Hepatocyte (in vitro differentiated cells): ENCODE measurements at places on chromosomes 6 and 20.

- peak overlapping the region; percentile 8 for H3K27ac ChIP-seq
- DNase-seq = no peak
- H3K4me3 ChIP-seq = no peak overlapping the region
- H3K27me3 ChIP-seq = no peaks in the 10 kb centered on the region
- no peaks in the 10 kb centered on the region for H3K36me3 ChIP-seq
- H3K4me1 ChIP-seq = peaks cover 16% of the 10 kb centered on the region
Measured at GRCh38 chr6:16670183-16670582, 91.1 kb downstream of the ATXN1 start.

DNA sequence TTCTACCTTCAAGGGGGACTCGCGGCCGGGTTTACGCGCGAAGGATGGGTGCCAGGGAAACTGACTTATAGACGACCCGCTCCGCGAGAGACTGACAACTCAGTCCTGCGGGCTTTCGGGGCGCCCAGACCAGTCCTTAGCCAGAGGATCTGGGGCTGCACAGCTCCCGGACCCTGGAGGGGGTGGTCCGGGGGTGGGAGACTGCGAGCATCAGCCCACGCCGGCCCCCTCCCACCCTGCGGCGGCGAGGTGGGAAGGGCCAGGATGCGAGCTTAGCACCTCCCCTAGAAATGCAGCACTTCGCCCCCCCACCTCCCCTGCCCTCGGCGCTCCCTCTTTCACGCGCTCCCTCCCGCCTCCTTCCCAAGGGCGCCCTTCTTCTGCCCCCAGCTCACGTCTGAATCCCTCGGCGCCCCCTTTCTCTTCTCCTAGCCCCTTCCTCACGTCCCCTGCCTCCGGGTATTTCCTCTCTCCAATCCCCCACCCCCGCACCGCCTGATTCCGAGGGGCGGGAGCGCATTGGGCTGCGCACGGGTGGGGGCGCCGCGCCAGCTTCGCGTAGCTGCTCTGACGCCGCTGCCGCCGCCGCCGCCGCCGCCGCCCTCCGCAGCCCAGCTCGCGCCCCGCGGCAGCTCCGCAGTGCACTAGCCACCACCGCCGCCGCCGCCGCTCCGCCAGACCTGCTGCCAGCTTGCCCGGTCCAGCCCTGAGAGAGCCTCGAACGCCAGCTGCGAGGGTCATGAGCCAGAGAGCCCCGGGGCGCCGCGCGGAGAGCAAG, at the start of gene SLC32A1:
Gene SLC32A1, plus strand, starts transcription at position 639 of the 778 bp plus-strand sequence. CDS start 239 bp downstream, outside the sequence.
- H3K36me3 ChIP-seq = no peaks in the 10 kb centered on the region
- peaks cover 99% of the 10 kb centered on the region for H3K27me3 ChIP-seq
- H3K27ac ChIP-seq = no peak within 1 kb of the TSS
- peak; percentile 34 for DNase-seq
- H3K4me3 ChIP-seq = no peak within 1 kb of the TSS

DNA sequence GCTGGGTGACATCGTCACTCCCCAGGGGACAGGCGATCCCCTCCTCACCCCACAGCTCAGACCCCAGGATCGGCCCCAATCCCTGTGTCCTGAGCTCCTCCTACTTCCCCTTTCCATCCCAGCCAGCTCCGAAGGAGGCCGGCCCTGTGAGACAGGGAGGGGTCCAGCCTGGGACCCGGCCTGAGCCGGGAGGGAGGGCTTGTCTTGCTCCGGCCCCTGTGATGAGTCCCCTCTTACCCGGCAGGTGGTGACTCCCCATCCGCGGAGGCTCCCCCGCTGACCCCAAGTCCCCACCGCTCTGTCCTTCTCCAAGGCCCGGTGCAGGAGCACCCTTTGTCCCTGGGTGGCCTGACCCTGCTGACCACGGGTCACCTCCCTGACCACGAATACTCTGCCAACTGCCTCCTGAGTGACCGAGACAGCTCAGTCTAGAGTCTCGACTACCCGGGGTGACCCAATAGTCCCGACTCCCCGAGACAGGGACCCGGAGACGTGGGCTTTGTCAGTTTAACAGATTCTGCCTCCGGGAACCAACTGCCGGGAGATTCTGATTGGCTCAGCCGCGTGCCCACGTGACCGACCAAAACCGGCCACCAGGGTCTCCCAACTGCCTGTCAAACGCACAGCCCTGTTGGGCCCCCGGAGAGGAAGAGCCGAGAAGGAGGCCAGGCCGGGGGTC, 187.4 kb upstream of the PROKR2 start:
- no peaks in the 10 kb centered on the region for H3K36me3 ChIP-seq
- H3K4me3 ChIP-seq = no peak overlapping the region
- no peaks in the 10 kb centered on the region for H3K27me3 ChIP-seq
- no peaks in the 10 kb centered on the region for H3K4me1 ChIP-seq
- no peak for DNase-seq

DNA sequence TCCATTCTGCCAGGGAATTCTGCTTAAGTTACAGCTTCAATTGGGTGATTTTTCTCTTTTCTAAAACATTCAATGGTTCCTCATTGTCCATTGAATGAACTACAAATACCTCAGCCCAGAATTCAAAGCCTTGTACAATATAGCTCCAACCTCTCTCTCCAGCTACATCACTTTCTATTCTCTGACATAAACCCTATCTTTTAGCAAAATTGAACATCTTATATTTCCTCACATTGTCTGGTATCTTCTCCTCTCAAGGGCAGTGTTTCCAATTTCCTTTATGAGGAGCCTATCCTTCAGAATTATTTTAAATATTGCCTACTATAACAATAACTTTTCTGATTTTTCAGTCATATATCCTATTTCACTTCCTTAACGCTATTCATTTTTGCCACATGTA, 203.6 kb upstream of the RNF217 start:
- H3K4me1 ChIP-seq = no peaks in the 10 kb centered on the region
- no peaks in the 10 kb centered on the region for H3K27me3 ChIP-seq
- no peaks in the 10 kb centered on the region for H3K36me3 ChIP-seq
- no peak overlapping the region for H3K27ac ChIP-seq
- no peak for DNase-seq
- H3K4me3 ChIP-seq = no peak overlapping the region

GRCh38 chr6:139248911-139249310, 42.9 kb downstream of the TXLNB start:
- no peaks in the 10 kb centered on the region for H3K27me3 ChIP-seq
- no peaks in the 10 kb centered on the region for H3K36me3 ChIP-seq
- no peak overlapping the region for H3K27ac ChIP-seq
- DNase-seq = no peak

GRCh38 chr6:155850408-155850841, 394.8 kb upstream of the NOX3 start:
- no peaks in the 10 kb centered on the region for H3K27me3 ChIP-seq
- no peaks in the 10 kb centered on the region for H3K36me3 ChIP-seq
- no peak for DNase-seq
- no peak overlapping the region for H3K27ac ChIP-seq

DNA sequence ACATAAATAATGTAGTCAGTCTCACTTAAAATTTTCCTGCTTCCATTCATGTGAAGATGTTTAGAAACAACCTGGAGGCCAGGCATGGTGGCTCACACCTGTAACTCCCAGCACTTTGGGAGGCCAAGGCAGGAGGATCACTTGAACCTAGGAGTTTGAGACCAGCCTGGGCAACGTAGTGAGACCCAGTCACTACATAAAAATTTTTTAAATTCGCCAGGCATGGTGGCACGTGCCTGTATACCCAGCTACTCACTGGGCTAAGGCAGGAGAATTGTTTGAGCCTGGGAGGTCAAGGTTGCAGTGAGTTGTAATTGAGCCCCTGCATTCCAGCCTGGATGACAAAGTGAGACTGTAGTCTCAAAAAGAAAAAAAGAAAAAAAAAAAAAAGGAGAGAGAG, 47.3 kb upstream of the E2F3 start:
- peaks cover 5% of the 10 kb centered on the region for H3K4me1 ChIP-seq
- H3K4me3 ChIP-seq = no peak overlapping the region

- peak; percentile 34 for DNase-seq
- no peak overlapping the region for H3K4me3 ChIP-seq
- H3K27ac ChIP-seq = no peak overlapping the region
- H3K36me3 ChIP-seq = no peaks in the 10 kb centered on the region
- H3K4me1 ChIP-seq = no peaks in the 10 kb centered on the region
Measured at GRCh38 chr6:24274441-24275083, 83.3 kb downstream of the DCDC2 start.

- H3K27ac ChIP-seq = no peak overlapping the region
- H3K4me3 ChIP-seq = no peak overlapping the region
- no peaks in the 10 kb centered on the region for H3K4me1 ChIP-seq
- DNase-seq = peak; percentile 73
- no peaks in the 10 kb centered on the region for H3K27me3 ChIP-seq
- no peaks in the 10 kb centered on the region for H3K36me3 ChIP-seq
Measured at GRCh38 chr6:26003102-26003694, 40.6 kb downstream of the TRIM38 start.

DNA sequence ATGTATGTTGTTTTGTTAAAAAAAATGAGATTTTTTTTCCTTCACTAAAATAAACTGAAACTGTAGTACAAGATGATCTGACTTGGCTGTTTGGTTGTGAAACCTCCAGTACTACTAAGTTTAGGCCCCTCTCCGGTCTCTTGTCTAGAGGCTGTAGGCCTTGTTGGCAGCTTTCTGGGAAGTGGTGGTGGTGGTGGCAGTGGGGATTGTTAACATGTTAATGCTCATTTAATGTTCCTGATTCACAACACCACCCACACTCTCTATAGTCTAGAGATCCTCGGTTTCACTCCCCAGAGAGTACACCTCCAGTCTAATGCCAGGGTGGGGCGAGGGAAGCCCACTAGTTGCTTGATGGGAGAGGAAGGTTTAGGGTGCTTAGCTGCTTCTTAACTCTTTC, 24.1 kb downstream of the STK4 start:
- H3K4me1 ChIP-seq = no peaks in the 10 kb centered on the region
- H3K27ac ChIP-seq = no peak overlapping the region
- H3K4me3 ChIP-seq = no peak overlapping the region
- no peaks in the 10 kb centered on the region for H3K27me3 ChIP-seq
- DNase-seq = no peak

DNA sequence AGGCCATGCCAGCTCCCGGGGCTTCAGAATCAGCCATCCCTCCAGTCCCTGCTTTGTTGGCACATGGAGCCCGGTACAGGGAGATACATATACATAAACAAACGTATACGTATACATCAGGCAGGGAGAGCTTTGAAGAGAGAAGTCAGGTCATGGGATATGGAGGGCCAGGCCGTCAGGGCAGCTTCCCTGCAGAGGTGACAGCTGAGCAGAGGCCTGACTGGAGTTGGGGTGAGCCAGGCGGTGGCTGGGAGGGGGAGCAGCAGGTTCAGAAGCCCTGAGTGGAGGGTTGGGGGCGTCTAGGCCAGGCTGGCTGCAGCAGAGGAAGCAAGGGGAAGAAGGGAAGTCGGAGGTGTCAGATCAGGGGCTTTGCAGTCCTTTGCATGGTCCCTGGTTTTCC, 61.7 kb downstream of the STK35 start:
- no peak overlapping the region for H3K4me3 ChIP-seq
- no peaks in the 10 kb centered on the region for H3K4me1 ChIP-seq
- no peak for DNase-seq
- no peaks in the 10 kb centered on the region for H3K27me3 ChIP-seq
- no peaks in the 10 kb centered on the region for H3K36me3 ChIP-seq

- no peaks in the 10 kb centered on the region for H3K27me3 ChIP-seq
- H3K36me3 ChIP-seq = no peaks in the 10 kb centered on the region
- peak overlapping the region; percentile 66 for H3K4me3 ChIP-seq
- H3K27ac ChIP-seq = peak overlapping the region; percentile 95
Measured at GRCh38 chr6:37819802-37820717, 533 bp downstream of the ZFAND3 start.

- peak; percentile 82 for DNase-seq
- H3K36me3 ChIP-seq = no peaks in the 10 kb centered on the region
- no peaks in the 10 kb centered on the region for H3K27me3 ChIP-seq
- H3K4me1 ChIP-seq = peaks cover 8% of the 10 kb centered on the region
- H3K27ac ChIP-seq = peak within 1 kb of the TSS; percentile 92
- H3K4me3 ChIP-seq = peak within 1 kb of the TSS; percentile 73
Measured at GRCh38 chr6:17392978-17393891, at the start of gene CAP2. TSS of gene CAP2 (plus strand) at chr6:17393595. CDS start at chr6:17421556, 27,961 bp downstream.

DNA sequence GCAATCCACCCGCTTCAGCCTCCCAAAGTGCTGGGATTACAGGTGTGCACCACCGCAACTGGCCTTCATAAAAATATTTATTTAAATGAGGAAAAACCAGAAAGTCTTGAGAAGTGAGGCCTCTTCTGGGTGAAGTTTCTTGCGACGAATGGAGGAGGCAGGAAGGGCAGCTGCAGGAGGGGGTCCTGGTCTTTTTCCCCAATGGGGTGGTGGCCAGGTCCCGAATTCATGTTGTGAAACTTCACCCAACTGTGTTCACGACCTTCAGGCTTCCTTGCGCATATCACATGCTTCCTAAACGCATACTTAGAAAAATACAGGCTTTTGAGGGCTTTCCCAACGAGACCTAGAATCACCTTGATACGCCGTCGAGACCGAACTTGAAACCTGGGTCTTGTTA, 145.1 kb downstream of the CDH4 start:
- no peaks in the 10 kb centered on the region for H3K27me3 ChIP-seq
- no peaks in the 10 kb centered on the region for H3K4me1 ChIP-seq
- no peaks in the 10 kb centered on the region for H3K36me3 ChIP-seq
- H3K4me3 ChIP-seq = no peak overlapping the region
- no peak for DNase-seq
- H3K27ac ChIP-seq = no peak overlapping the region

- H3K27me3 ChIP-seq = no peaks in the 10 kb centered on the region
- no peak for DNase-seq
- H3K36me3 ChIP-seq = no peaks in the 10 kb centered on the region
- H3K4me3 ChIP-seq = no peak overlapping the region
Measured at GRCh38 chr6:7087066-7087465, 20.7 kb upstream of the RREB1 start.

DNA sequence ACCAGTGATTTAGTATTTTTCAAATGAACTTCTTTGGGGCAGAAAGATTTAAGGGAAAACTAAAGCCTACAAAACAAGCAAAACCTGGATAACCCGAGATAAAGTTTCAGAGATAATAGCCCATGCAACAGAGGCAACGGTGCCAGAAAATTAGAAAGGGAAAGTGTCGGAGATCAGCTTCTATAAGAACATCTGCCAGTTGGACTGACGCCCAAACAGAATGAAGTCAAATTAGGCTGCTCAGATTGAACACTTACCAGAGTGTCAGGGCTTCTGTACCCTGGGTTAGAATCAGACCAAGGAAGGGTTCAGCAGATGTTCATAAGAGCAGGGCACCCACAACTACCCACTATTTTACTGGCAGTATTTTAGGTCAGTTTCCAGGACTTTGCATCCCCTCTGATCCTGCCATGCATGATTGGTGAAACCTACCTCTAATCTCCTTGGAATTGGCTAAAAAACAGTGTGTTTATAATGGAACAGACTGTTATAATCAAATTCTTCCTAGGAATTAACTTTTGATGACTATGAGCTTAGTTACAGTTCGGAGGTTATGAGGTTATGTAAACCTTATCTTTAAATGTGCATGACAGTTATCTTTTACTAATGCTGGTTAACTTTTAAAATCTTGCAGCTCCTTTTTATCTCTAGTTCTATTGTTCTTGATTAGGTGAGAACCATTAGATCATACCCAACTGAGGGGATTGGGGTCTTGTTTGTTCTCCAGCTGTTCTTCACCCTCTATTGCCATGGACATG, 13.1 kb downstream of the BMP2 start:
- H3K4me1 ChIP-seq = peaks cover 9% of the 10 kb centered on the region
- H3K4me3 ChIP-seq = no peak overlapping the region
- H3K27ac ChIP-seq = no peak overlapping the region
- H3K27me3 ChIP-seq = no peaks in the 10 kb centered on the region
- no peak for DNase-seq
- no peaks in the 10 kb centered on the region for H3K36me3 ChIP-seq

- peaks cover 3% of the 10 kb centered on the region for H3K27me3 ChIP-seq
- H3K4me1 ChIP-seq = no peaks in the 10 kb centered on the region
- H3K27ac ChIP-seq = no peak overlapping the region
- DNase-seq = no peak
Measured at GRCh38 chr20:60249436-60249835, 291.2 kb downstream of the CDH26 start.

- peak overlapping the region; percentile 91 for H3K27ac ChIP-seq
- peak; percentile 87 for DNase-seq
- peaks cover 44% of the 10 kb centered on the region for H3K4me1 ChIP-seq
- peak overlapping the region; percentile 63 for H3K4me3 ChIP-seq
- H3K36me3 ChIP-seq = no peaks in the 10 kb centered on the region
- peaks cover 7% of the 10 kb centered on the region for H3K27me3 ChIP-seq
Measured at GRCh38 chr6:33633462-33634158, 12.5 kb downstream of the ITPR3 start.
